ENCODE measurements at places on chromosomes 3 and 15.

- no peak for DNase-seq
Measured at GRCh38 chr3:138378990-138379389, 30.6 kb downstream of the MRAS start.

GRCh38 chr15:34782901-34783300 is 12.4 kb downstream of the ACTC1 start:
- DNase-seq, result no peak

DNA sequence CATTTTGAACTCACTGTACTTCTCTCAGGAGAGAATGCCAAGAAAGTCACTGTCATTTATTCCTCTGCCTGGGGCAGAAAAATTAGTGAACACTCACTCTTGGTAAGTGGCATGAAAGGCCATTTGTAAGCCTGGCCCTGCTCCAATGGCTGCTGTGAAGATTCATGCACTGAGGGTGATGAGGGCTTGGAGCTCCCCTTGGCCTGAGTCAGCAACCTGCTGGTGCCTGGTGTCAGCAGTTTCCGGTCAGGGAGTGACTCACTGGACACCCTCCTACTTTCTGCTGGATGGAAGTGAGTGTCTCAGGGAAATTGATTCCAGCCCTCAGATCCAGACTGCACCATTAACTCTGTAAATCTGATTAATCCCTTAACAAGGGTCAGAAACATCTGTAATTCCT is 37.6 kb downstream of the TRA2B start:
- DNase-seq, result no peak

- DNase-seq, result no peak
Measured at GRCh38 chr15:96054621-96055020, 275.9 kb upstream of the NR2F2 start.

DNA sequence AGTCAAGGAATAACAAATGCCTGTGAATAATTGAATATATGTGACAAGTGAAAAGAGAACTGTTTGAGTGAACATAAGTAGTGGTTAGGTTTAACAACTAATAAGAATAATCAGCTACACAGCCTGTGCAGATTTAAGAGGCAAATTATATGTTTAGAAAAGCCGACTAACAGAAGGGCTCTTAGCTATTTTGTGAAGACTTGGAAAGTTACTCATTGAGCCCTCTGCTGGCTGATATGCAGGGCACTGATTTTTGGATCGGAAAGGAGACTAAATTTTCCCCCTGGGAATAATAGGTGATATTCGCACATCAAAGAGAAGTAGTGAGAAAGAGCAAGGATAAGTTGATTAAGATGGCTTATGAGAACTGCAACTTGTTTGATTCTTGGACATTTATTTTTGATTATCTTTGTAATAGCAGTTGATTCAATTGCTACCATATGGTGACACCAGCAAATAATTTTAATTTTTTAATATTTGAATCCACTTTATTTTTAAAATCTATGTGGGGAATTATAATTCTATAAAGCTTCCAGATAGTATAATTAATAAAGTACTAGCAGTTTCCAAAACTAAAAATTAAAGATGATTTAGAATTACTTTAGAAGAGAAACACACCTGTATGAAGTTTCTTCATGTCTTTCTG is 156.2 kb downstream of the NLGN1 start:
- DNase-seq, result no peak

GRCh38 chr15:54990793-54991192 is 205.9 kb downstream of the RSL24D1 start:
- no peak for DNase-seq

DNA sequence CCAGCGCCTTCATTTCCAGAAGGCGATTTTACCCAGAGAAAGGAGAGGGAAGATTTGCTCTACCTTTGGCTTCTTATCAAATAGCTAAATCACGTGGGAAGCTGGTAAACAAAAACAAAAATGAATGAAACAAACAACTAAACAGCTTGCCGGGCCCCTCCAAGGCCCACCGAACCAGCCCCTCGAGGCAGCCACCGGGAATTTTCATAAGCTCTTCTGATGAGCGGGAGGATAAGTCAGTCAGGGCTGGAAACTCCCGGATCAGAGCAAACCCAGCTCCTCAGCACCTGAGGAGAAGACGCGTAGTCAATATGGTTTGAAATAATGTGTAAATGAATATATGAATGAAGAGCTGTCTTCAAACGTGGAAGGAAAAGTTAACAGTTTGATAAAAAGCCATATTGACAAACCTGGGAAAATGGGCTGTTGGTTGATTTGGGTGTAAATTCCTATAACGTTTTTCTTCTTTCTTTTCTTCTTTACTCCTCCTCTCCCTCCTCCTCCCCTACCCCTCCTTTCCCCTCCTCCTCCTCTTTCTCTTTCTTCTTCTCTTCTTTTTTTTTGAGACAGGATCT is 10.7 kb downstream of the RPLP1 start:
- no peak for DNase-seq

DNA sequence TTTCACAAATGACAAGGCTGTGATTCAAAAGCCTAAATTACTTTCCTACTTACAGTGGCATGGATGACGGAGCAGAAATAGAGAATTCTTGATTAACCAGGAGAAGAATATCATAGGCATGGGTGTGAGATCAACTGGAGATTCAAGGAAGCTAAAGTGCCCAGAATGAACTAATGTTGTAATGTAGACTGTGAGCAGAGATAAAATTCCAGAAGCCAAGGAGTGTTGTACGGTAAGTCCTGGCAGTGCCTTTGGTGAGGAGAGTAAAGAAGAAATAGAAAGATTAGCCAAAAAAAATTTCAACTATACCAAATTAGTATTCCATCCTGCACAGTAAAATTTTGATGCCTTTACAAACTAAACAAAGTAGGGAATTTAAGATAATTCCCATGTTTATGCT is 75.9 kb downstream of the ZBTB20 start:
- no peak for DNase-seq

GRCh38 chr3:99866261-99866761 is 48.6 kb downstream of the CMSS1 start:
- no peak for DNase-seq

GRCh38 chr3:184724699-184725098 is 12.8 kb upstream of the MAGEF1 start:
- DNase-seq, result no peak

DNA sequence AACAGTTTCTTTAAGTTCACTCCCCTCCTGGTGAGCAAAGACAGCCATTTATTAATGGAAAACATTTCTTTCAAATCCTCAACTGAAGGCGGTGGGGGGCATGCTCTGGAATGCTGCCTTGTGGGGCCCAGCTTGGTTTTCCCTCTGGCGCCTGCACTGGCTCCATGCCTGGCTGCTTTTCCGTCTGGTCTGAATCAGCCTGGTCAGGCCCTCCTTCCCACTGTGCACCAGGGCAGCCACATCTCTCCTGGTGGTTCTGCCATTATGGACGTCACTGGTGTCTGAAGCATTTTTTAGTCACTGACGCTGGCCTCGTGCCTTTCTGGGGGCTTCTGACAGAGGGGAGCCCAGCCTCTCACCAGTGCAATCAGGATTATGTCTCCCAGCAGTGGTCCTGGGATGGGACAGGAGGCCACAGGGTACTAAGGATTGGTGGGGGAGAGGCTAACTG is 57.6 kb upstream of the APEH start:
- DNase-seq, result no peak

- no peak for DNase-seq
Measured at GRCh38 chr15:31228980-31229826, 97.4 kb upstream of the KLF13 start.

- DNase-seq, result no peak
Measured at GRCh38 chr3:107884719-107885460, 205.9 kb downstream of the CD47 start.

- DNase-seq, result no peak
Measured at GRCh38 chr15:58016581-58017175, 48.8 kb downstream of the ALDH1A2 start.

DNA sequence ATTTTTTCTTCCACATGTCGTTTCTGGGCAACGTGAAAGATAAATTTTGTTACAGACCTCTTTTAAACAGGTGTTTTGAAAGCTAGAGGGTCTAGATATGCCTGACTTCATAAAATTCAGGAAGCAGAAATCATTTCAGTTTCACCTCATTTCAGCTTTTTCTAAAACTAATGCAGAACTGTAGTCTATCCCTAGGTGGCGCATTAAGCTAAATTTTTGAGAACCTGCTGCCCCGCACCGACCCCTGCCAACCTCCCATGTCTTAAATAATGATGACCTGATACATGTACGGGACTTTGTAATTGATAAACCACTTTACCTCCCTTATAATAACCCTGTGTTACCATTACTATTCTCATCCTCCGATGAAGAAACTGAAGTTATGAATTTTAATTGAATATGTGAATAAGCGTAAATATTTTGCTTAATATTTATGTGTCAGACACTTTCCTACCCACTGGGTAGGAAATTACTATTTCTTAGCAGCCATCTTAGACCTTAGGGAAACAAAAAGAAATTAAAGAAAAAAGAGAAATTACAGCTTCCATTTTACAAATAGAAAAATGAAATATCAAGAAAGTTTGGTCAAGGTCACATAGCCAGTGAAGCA is 78.7 kb upstream of the GCNT3 start:
- DNase-seq, result no peak

DNA sequence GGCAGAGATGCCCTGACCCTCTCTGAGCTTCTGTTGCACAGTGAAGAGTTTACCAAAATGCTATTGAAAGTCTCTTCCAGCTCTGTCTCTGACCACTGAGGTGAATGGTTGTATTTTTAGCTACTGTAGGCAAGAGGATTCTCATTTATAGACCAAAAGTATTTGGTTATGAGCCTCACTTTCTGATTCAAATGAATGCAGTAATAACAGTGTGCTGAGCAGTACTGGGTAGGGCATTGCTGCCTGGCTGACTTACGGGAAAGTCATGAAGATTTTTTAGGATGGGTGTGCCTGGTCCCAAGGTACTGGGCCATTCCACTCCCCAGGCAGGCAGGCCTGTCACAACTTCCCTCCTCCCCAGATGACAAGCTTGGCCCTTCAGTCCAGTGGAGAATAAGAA is 15.5 kb downstream of the PLA1A start:
- no peak for DNase-seq

DNA sequence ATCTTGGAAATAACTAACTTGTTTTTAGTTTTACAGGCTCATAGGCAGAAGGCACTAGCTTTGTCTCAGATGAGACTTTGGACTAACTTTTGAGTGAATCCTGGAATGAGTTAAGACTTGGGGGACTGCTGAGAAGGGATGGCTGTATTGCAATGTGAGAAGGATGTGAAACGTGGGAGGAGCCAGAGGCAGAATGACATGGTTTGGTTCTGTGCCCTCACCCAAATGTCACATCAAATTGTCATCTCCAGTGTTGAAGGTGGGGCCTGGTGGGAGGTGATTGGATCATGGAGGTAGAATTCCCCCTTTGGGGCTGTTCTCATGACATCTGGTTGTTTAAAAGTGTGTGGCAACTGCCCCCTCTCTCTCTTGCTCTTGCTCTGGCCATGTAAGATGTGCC is 28.8 kb upstream of the CCDC50 start:
- DNase-seq, result no peak

- no peak for DNase-seq
Measured at GRCh38 chr3:195558602-195559001, 15.5 kb upstream of the PPP1R2 start.

GRCh38 chr3:119664370-119664769 is 4.0 kb upstream of the POPDC2 start:
- no peak for DNase-seq

- no peak for DNase-seq
Measured at GRCh38 chr3:159856590-159857104, 132.0 kb upstream of the IL12A start.

- DNase-seq, result no peak
Measured at GRCh38 chr15:100528833-100529428, at the start of gene CERS3. Gene CERS3 (minus strand): TSS chr15:100528950. CDS start chr15:100501849, 27,101 bp downstream.

- no peak for DNase-seq
Measured at GRCh38 chr3:152061296-152061695, 187.9 kb downstream of the SUCNR1 start.

DNA sequence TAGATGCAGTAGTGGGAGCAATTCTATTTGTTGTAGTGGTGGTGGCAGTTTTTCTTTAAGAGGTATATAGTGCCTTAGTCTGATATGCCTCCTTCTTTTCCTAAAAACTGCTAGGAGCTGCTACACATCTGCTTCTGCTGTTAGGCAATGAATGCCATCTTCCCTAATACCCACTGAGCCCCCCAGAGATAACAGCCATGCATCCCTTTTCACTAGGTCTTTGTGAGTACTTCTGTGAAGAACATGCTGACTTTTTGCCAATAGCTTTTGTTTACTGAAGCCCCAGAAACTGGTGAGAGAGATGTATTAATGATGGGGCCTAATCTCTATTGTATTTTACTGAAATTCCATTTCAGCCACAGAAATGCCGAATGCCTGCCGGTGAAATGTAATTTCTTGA is 92.6 kb upstream of the CHL1 start:
- no peak for DNase-seq

- no peak for DNase-seq
Measured at GRCh38 chr15:41474436-41474835, 19.2 kb upstream of the ITPKA start.

DNA sequence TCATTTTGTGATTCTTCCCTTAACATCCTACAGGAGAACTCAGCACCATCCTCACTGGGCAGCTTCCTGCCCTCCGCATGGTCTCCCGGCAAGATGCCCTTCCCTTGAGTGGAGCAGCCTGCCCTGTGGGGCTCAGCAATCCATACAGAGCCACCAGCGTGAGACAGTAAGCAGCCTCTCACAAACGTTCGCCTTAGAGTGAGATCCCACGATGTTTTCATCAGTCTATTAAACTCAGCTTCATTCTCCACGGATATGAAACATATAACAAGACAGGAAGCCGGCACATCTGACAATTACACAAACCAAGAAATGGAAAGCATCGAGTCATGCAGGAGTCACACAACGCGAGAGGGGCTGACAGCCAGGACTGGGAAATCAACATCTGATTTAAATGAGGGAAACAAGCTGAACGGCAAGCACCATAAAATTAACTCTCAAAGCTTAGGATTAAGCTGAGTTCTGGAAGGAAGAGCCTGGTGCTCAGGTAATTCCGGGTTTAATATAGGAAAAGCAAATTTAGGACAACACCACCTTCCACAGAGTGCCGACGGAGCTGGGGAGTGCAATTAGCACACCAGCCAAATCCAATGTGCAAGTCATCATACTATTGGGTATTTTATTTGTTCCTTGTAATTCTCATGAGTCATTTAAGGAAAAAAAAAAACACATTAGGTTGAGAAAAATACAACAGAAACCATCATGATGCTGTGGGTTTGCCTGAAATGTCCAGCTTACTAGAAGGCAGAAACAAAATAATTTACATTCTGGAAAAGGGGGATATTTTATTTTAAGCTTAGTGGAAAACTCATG is 272.0 kb downstream of the OCA2 start:
- no peak for DNase-seq

GRCh38 chr3:47855461-47856383 is 52.8 kb downstream of the DHX30 start:
- DNase-seq, result no peak

GRCh38 chr3:59970376-59970775 is 920.6 kb upstream of the CFAP20DC start:
- DNase-seq, result no peak

GRCh38 chr3:86653661-86654205 is 337.2 kb downstream of the VGLL3 start:
- no peak for DNase-seq

GRCh38 chr15:78726870-78727551 is 84.3 kb downstream of the ADAMTS7 start:
- DNase-seq, result no peak
